ENCODE measurements at places on chromosomes 11 and 22.
A peak's percentile ranks its signal among the peaks of the same experiment; 100 is the strongest.

GRCh38 chr22:38067028-38067415 lies 9.8 kb downstream of the PICK1 start:
- no peak for DNase-seq

- peak; percentile 29 for DNase-seq
These were observed at the start of gene ELFN2 for GRCh38 chr22:37427135-37427710. TSS of gene ELFN2 (minus strand) at chr22:37427479. CDS start at chr22:37375534, 51,945 bp downstream.

GRCh38 chr11:73538381-73538872 lies 59.5 kb downstream of the FAM168A start:
- no peak for DNase-seq

DNA sequence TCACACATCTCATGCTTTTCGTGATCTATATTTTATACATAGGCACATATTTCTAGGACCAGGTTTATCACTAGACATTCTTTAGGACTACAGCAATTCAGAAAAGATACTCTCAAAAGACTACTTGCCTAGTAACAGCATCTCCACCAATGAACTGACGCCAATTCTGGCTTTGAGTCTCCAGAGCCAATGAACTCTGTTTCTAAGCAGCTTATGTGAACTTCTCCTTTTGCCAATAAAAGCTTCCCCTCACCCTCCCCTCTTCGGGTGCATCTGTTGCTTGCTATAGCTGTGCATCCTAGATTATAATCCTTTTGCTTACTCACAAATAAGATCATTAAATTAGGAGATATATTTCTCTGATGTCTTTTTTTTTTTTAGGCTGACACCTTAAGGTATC lies 11.4 kb upstream of the ANKK1 start:
- no peak for DNase-seq

DNA sequence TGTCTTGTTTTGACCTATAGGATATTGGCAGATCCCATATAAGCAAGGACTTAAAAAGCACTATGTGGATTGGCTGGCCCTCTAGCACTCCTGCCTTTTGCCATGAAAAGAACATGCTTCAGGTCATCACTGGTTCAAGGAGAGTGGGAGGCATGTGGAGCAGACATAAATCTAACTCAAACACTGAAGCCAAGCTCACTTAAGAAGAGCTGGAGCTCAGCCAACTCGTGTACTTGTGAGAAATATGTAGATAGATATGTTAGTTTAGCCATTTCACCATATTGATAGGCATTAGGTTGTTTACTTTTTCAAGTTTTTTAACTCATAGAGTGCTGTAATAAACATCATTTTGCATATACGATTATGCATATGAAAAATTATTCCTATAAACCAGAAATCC lies 19.9 kb upstream of the BBOX1 start:
- DNase-seq, result peak; percentile 18

- peak; percentile 67 for DNase-seq
These were observed 31.3 kb downstream of the TRAF6 start for GRCh38 chr11:36478700-36479329.
